Smooth muscle cell of the coronary artery (primary cell): ENCODE measurements at places on chromosomes 6 and 20. TPM values are rescaled to one million over a fixed set of nuclear protein-coding genes. Genes with fewer than 3 reads are reported as not detected.

ASIP gene
- total RNA-seq = not detected in 2 replicates

HIVEP1 gene
- 5.1 and 17.7 TPM in 2 replicates for total RNA-seq

HLA-DQB1 gene
- total RNA-seq = not detected in 2 replicates

RBM24 gene
- total RNA-seq = 0.23 and 12.9 TPM in 2 replicates

SYCP2L gene
- 0.08 TPM in 1 of 2 replicates, not detected in the other for total RNA-seq

HNF4A gene
- total RNA-seq = not detected in 2 replicates

MCUR1 gene
- total RNA-seq = 5.8 and 5.9 TPM in 2 replicates

PEX7 gene
- 9.2 and 11.8 TPM in 2 replicates for total RNA-seq

CSNK2A1 gene
- 70.4 and 103 TPM in 2 replicates for total RNA-seq

POPDC3 gene
- 1.4 and 9.0 TPM in 2 replicates for total RNA-seq

TREM1 gene
- total RNA-seq = 1.5 TPM in 1 of 2 replicates, not detected in the other

PRRT1 gene
- total RNA-seq = 0.08 and 0.12 TPM in 2 replicates

POM121L2 gene
- not detected in 2 replicates for total RNA-seq

OSTM1 gene
- total RNA-seq = 13.1 and 32.9 TPM in 2 replicates

DEF6 gene
- 0.53 and 0.70 TPM in 2 replicates for total RNA-seq

CBLN4 gene
- not detected in 2 replicates for total RNA-seq

FAM184A gene
- total RNA-seq = 0.08 and 0.70 TPM in 2 replicates

ROS1 gene
- total RNA-seq = under 0.01 TPM in 2 replicates

ASCC3 gene
- total RNA-seq = 66.8 and 75.7 TPM in 2 replicates

PRICKLE4 gene
- total RNA-seq = 0.15 and 0.23 TPM in 2 replicates

KCNB1 gene
- under 0.01 and 0.12 TPM in 2 replicates for total RNA-seq

PTGIS gene
- total RNA-seq = 157 and 209 TPM in 2 replicates

SPAG4 gene
- total RNA-seq = 3.5 and 17.3 TPM in 2 replicates
